ENCODE measurements at places on chromosomes 7 and 10. TPM values are rescaled to one million over a fixed set of nuclear protein-coding genes. Genes with fewer than 3 reads are reported as not detected.

GRCh38 chr10:67095531-67095930 lies 169.7 kb downstream of the LRRTM3 start:
- DNase-seq = no peak

GRCh38 chr7:127438836-127439235 lies 46.3 kb upstream of the ZNF800 start:
- no peak for DNase-seq

- no peak for DNase-seq
Measured at GRCh38 chr10:109853921-109854320, 69.4 kb downstream of the XPNPEP1 start.

GRCh38 chr10:122798704-122799231 lies 46.9 kb downstream of the CUZD1 start:
- DNase-seq = no peak

DNA sequence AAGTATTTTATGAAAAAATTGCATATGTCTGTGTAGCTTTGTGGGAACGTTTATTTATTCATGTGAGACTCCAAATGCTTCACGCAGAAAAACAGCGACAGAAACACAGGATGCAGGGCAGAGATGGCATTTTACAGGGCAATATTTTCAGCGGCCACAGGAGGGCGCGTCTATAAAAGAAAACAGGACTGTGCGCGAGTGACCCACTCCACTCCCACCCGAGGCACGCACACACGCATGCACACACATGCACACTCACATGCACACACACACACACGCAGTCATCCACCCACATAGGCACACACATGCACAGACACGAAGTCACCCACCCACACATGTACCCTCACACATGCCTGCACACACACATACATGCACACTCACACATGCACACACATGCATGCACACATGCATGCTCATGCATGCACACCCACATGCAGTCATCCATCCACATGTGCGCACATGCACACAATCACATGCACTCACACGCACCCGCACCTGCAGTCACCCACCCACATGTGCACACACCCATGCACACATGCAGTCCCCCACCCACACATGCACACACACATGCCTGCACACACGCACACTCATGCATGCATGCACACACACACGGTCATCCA lies 96.3 kb downstream of the DNAJB6 start:
- peak; percentile 47 for DNase-seq

DNA sequence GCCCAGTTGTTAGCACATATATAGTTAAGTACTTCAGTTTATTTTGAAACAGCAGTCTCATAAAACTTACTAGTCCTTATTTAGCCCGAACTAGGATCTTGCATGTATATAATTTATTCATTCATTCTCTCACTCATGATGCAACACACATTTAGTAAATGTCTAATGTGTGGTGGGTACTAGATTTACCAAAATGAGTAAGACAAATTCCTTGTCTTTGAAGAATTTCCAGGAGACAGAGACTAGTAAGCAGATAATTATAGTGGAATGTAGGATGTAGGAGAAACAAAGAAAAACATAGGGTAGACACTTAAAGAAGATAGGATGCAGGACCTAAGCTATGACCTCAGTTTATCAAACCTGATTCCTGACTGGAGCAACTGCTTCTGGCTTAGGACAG lies 120.2 kb upstream of the AMPH start:
- no peak for DNase-seq

- no peak for DNase-seq
Measured at GRCh38 chr7:157153260-157153659, 14.5 kb downstream of the UBE3C start.

- DNase-seq = no peak
Measured at GRCh38 chr7:25303281-25304181, 75.2 kb upstream of the NPVF start.

DNA sequence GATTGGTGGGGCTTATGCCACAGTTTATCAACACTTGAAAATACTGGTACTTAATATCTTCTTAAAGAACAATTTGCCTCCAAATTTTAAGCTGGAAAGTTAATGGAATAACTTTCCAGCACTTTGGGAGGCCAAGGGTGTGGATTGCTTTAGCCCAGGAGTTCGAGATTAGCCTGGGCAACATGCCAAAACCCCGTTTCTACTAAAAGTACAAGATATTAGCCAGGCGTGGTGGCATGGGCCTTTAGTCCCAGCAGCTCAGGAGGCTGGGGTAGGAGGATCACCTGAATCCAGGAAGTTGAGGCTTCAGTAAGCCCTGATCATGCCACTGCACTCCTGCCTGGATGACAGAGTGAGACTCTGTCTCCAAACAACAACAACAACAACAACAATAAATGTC lies 56.0 kb downstream of the PRF1 start:
- no peak for DNase-seq

DNA sequence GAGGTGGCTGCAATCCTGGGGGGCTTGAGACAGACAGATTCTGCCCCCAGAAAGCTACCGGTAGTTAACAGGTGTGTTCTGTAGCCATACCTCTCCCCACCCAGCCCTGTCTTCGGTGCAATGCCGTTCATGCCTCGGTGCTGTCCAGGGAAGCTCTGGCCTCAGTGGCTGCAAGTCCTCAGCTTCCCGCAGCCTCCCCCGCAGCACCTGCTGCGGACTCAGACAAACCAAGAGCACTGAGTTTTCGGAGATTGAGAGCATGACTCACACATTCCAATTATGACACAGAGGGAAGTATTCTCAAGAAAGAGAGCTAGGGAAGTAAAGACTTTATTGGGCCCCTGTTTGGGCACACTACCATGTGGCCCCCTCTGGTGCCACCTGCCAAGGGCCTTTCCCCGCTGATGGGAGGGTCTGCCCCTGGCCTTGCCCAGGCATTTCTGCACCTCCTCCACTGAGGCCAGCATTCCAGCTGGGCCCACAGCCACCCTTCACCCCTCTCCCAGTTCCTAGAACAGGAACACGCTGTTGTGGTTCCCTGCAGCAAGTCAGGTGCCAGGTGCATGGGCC lies 30.2 kb upstream of the EZH2 start:
- DNase-seq = peak; percentile 69

DNA sequence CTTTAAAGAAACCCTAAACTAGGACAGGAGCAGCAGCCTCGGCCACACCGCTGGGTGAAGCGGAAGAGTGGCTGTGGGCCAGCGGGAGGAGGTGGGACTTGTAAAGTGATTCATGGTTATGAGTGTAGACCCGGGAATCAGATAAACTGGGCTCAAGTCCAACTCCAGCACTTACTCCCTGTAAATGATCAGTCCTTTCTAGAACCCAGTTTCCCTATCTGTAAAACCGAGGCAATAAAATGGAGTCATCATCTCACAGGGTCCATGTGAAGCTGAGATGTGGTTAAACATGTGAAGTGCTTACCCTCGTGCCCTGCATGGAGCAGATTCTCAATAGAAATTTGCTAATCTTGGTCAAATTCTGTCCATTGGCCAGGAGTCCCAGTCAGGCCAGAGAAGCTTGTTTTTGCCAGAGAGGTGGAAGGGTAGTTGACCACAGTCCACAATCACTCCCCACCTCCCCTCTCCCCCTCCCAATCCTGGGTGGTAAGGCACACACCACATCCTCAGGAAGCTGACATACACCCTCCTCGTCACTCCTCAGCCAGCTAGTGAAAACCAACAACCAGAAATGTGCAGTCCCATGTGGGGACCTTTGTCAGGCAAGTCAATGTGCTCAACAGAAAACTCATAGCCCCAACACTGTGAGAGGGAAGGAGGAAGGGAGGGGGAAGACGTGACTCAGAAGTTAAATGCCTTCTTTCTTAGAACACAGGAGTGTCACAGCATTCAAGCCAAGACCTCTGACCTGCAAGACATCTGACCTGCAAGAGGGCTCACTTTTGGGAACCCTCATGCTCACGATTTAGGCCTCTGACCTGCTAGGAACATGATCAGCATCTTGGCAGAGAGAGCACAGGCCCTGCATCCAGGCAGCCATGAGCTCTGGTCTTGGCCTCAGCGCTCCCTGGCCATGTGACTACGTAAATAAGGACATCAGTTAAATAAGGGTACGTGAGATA lies 145.1 kb downstream of the PLXNA4 start:
- DNase-seq = peak; percentile 89

DNA sequence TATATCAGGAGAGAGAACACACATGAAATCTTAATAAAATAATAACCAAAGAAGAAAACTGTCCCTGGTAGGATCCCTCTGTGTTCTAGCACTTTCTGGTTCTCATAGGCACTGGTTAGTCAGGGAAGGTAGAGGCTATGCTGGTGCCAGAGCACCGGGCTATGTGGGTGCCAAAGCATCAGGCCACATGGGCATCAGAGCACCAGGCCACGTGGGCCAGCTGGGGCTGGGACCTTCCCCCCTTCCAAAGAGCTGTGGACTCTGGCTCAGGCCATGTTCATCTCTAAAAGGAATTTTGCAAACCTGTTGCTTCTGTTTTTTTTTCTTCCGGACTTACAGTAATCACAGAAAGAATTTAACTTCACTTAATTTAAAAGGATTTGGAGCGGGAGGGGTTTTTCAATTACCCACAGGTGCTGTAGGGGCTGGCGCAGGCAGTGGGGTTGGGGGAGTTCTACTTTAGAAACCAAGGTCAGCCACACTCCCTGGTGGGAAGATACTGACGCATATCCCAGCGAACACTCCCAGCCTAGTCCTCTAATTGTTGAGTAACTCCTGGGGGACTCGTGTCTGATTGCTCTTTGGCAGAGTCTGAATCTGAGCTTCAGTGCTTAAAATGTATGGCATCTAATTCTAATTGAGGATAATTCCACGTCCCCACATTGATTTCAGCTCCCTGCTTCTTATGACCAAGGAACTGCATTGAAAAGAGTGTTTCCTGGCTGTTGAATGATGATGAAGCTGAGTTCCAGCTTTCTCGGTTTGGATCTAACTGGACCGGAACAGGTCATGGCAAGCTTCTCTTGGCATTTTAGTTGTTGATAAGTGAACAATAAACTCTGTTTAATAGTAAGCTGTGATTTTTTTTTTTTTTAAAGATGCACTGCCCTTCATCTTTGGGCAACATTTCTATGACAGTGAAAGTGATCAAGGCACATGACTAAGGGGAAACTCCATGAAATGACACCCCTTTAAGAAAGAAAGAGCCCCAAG lies 110.7 kb upstream of the FZD8 start:
- no peak for DNase-seq

GRCh38 chr10:68208424-68209042 lies 23.4 kb downstream of the ATOH7 start:
- peak; percentile 90 for DNase-seq

DNA sequence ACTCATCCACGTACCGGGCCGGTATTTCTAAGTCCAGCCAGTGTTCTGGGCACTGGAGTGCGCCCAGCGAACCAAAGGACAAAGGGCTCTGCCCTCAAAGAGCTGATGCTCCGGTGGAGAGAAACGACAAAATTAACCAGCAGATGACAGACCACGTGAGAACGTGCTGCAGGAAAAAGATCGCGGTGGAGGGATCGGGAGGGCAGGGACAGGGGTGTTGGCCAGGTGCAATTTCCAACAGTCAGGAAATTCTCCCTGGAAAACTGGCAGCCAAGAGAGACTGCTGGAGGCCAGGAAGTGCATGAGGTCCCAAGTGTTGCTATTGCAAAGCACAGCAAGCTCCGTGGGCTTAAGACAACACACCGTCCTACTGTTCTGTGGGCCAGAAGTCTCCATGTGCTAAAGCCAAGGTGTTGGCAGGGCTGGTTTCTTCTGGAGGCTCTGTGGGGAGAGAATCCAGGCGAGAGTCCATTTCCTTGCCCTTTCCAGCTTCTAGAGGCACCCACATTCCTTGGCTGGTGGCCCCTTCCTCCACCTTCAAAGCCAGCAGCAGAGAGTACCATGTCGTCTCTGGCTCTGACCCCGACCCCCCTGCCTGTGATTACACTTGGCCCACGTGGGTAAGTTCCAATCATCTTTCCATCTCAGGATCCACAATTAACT lies 21.3 kb upstream of the AMZ1 start:
- DNase-seq = no peak

GRCh38 chr7:14233076-14233867 lies 243.8 kb upstream of the ETV1 start:
- peak; percentile 72 for DNase-seq

DNA sequence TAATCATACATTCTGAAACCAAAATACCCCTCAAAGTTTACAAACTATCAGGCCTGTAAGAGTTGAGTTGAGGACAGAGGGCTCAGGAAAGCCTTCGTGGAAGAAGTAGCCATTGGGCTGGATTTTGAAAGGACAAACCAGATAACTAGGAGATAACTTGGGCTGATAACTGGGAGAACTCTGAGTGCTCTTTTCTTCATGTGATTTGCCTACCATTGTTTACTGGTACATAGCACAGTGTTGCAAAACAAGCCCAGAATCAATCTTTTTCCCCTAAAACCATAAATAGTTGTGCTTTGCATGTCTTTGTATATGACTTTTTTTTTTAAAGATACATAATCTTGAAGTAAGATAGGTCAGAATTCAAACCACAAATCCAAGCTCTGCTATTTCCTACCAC lies 106.7 kb upstream of the ITGB1 start:
- no peak for DNase-seq

DNA sequence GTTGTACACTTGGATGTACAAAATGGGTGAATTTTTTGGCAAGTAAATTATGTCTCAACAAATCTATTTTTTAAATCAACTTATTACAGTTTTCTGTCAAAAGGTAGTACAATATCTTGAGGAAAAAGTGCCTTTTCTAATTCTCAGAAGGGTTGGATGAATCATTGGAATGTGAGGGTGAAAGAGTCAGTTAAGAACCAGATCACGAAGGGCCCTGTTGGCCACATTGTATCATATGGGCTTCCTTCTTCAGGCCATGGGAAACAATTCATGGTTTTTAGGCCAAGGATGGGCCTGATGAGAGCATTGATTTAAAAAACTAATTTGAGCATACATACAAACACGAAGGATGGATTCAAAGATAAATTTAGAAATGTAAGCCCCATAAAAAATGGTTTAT lies 503.7 kb downstream of the TNS3 start:
- DNase-seq = no peak

DNA sequence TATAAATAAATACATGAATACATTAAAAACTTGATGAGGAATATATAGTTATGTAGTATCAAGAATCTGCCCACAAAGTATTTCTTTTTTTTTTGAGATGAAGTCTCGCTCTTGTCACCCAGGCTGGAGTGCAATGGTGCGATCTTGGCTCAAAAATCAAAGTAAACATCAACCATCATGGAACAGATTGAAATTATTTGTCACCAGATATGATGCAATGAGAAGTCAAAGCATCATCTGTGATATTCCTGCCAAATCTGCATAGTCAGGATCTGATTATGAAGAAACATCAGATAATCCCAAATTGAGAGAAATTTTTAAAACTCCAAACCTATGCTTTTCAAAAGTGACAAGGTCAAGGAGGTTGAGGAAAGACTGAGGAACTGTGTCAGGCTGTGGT lies 5.1 kb upstream of the CYP2C18 start:
- DNase-seq = no peak

ATRNL1 gene
- 11.4 TPM for total RNA-seq

TUBB8 gene
- total RNA-seq = not detected

CLRN3 gene
- total RNA-seq = not detected

WEE2 gene
- 0.05 TPM for total RNA-seq
